ENCODE measurements at places on chromosomes 13 and 19.

DNA sequence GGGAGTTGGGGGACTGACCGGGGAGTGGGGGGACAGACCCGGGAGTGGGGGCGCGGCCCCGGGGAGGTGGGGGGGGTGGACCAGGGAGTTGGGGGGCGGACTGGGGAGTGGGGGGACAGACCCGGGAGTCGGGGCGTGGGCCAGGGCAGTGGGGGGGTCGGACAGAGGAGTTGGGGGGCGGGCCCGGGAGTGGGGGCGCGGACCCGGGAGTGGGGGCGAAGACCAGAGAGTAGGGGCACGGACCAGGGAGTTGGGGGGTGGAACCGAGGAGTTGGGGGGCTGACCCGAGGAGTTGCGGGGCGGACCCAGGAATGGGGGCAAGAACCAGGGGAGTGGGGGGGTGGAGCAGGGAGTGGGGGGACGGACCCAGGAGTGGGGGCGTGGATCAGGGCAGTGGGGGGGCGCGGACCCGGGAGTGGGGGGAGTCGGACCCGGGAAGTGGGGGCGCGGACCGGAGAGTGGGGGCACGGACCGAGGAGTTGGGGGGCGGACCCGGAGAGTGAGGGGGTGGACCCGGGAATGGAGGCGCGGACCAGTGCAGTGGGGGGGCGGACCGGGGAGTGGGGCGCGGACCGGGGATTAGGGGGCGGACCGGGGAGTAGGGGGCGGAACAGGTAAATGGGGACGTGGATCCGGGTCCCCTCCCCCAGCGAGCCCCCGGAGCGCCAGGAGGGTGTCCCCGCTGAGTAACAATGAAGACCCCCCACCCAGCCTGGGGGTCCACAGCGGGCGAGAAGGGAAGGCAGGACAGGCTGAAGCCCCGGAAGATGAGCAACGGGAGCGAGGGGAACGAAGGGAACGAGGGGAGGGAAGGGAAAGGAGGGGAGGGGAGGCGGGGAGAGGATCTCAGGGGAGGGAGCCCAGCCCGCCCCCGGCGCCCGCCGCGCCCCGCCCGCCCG is 589 bp downstream of the R3HDM4 start:
- DNase-seq, result no peak

DNA sequence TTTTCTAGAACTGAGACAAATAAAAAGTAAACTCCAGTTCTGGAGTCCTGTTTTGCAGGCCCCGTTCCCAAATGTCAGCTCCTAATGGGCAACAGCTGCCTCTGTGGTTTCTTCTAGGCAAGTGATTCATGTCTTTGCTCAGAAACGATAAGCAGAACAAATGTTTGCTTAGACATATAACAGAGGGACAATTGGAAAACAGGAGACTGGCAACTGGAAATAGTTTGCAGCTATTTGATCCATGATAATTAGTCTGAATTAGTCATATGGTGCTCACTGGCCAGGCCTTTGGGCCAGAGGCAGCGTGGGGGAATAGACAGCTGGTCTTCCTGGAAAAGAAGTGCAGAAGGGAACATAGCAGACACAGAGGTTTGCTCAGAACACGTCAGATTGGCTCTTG is 29.2 kb upstream of the TSHZ3 start:
- no peak for DNase-seq

DNA sequence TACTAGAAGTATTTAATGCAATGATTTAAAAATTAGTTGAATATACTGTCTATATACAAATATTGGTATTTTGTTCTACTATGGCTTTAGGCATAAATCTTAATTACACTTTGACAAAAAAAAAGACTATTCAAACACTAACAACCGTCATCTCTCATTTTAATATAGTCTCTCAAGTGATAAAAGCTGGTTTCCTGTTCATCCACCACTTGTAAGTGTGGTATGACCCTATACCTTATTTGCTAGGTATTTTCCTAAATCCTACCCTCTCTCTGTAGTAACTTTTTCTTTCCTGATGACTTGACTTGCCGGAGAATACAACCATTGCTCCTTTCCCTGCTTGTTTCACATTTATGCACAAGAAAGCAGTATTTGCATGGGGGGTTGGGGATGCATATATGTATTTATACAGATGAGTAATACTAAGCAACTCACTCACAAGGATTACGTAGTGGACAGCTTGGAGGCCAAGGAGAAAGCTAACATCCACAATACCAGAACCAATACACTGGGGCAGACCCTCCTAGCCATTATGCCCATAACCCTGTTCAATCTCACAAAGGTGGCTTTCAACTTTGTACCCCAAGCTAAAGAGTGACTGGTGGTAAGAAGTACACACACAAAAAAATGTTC is 12.7 kb upstream of the EFNB2 start:
- no peak for DNase-seq

DNA sequence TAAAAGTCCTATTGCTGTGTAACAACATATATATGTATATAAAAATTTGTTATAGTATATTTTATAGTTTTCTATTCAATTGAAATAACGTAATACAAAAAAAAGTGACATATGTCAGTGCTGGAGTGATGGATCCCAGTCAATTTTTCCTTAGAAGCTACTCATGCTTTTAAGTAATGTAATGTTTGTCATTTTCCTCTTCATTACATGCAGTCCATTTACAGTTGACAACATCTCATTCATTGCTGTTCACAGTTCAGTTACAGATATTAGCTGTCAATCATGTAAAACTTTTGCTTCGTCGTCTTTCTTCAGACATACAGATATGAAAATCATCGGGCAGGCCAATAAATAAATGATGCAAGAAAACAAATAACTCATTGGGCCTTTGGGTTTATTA is 525.1 kb upstream of the PRR20A start:
- DNase-seq, result no peak

DNA sequence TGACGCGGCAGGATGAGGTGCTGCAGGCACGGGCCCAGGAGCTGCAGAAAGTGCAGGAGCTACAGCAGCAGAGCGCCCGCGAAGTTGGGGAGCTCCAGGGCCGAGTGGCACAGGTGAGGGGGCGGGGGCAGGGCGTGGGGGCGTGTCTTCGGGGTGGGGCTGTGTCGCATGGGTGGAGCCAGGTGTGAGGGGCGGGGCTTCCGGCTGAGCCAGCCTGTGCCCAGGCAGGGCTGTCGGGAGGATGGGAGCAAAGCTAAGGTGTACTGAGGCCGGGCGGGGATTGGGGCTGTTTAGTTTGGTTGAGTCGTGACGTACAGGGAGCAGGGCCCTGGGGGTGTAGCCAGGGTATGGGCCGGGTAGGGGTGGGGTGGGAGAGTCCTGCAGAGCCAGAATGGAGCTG is 62.3 kb downstream of the KCNC3 start:
- DNase-seq, result no peak

DNA sequence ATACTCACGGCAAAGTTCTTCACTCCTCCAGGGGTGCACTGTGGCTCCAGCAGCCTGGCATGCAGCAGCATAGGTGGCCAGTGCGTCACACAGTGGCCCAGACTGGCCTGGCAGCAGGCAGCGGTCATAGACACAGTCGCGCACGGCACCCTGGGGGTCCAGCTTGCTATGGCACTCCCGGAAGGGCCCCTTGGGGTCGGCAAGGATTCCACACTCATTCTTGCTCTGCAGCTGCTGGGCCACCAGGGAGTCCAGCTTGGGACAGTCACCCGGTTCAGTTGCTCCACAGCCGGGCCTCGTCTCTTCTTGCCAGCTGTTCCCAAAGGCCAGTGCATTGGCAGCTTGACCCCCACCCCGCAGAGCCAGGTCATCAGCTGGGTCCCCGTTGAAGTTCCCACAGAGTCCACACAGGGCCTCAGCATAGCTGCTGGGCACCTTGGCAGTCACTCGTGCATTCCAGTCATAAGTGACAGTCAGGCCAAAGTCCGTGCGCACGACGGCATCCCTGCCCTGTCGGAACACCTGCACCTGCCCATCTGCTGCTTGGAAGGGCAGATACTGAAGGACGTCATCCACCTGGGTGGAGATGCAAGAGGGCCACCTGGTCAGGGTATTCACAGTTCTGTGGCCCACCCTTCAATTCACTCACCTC is 20.6 kb downstream of the FCGBP start:
- DNase-seq, result no peak

GRCh38 chr19:7391218-7391670 is 42.5 kb downstream of the ARHGEF18 start:
- no peak for DNase-seq

GRCh38 chr19:8423817-8424223 is 10.7 kb downstream of the MARCHF2 start:
- no peak for DNase-seq

GRCh38 chr13:80337288-80338081 is 3.4 kb downstream of the SPRY2 start:
- DNase-seq, result no peak

- no peak for DNase-seq
Measured at GRCh38 chr13:53250272-53250875, 221.8 kb downstream of the OLFM4 start.

- no peak for DNase-seq
Measured at GRCh38 chr19:1590641-1591397, 1.8 kb downstream of the MBD3 start.

GRCh38 chr13:30371649-30372265 is 50.5 kb upstream of the UBE2L5 start:
- DNase-seq, result peak; percentile 60

DNA sequence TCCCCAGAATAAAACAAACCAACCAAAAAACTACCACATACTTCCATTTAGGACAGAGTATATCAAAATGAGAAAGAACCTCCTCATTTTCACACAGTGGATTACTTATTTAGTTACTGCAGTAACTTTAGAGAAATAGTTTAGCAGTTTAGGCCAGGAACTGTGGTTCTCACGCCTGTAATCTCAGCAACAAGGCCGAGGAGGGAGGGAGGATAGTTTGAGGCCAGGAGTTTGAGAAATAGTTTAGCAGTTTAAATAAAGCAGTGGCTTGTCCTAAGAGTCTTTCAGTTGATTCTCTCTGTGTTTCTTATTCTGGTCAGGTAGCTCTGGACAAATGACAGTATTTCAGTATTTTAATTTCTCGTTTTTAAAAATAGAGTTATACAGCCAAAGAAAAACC is 9.4 kb downstream of the HMGB1 start:
- no peak for DNase-seq

GRCh38 chr19:7916955-7917266 is 2.3 kb downstream of the TGFBR3L start:
- no peak for DNase-seq

DNA sequence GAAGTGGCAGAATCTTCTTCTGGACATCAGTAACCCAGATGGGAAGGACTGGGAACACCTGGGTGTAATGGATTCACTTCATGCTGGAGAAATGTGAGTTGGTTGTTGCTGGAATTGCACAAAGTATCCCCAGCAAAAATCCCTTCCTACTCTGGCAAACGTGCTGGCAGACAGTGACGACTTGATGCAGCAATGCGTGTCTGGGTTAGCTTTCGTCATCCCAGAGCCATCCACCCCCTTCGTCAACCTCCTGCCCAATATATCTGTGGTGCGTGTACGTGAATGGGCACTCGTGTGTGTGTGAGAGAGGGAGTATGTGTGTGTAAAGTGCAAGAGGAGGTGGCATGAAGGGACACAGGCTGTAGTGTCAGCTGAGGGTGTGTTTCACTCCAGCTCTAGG is 70.9 kb downstream of the TM9SF2 start:
- DNase-seq, result no peak

GRCh38 chr13:24233351-24233901 is 72.9 kb downstream of the SPATA13 start:
- no peak for DNase-seq

GRCh38 chr13:66415444-66415843 is 814.7 kb downstream of the PCDH9 start:
- no peak for DNase-seq

GRCh38 chr13:29844441-29844840 is 6.0 kb downstream of the UBL3 start:
- DNase-seq, result no peak

GRCh38 chr13:53520132-53520531 is 491.5 kb downstream of the OLFM4 start:
- DNase-seq, result no peak

- DNase-seq, result peak; percentile 74
Measured at GRCh38 chr19:41871573-41872383, 5.3 kb upstream of the CD79A start.

DNA sequence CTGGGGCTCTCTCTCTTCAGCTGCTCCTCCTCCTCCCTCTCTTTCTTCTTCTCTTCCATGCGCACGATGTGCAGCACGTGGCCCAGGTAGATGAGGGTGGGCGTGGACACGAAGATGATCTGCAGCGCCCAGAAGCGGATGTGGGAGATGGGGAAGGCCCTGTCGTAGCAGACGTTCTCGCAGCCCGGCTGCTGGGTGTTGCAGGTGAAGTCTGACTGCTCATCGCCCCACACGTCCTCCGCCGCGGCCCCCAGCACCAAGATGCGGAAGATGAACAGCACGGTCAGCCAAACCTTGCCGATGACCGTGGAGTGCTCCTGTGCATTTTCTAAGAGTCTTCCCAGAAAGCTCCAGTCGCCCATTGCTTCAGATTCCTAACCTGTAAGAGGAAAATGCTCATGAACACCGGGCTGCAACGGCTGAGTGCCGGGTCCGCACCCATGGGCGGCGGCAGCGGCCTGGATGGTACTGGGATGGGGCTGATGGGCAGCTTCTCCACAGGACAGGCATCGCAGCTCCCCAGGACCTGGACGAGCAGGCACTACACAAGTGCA is 17.8 kb downstream of the GJA3 start:
- DNase-seq, result no peak

DNA sequence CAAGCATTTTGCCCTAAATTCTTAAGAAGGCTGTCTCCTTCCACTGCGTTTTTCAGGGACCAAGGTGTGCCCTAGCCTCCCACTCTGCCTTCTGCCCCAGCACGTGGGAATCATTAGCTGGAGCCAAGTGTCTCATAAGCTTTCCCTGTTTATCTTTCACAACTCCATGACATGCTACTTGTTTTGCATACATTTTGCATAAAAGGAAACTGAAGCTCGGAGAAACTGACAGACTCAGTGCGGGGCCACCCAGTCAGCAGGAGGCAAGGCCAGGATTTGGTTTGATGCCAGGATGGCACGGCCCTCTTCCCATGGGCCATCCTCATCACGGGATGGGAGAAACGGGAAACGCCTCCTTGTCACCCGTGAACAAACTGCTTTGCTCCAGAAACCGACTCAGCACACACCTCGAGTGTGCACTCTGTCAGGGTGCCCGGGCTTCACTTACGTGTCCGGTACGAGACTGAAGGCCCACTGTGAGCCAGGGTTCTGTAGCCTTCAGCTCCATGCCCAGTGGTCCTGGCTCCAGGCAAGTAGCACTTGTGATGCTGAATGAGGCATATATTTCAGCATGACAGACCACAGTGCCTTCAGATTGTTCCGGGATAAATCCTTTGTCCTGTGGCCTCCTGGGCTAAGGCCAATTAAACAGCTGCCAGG is 9.6 kb downstream of the CEBPA start:
- no peak for DNase-seq

GRCh38 chr19:40763963-40764362 is 11.4 kb upstream of the MIA start:
- DNase-seq, result no peak

Measured in activated T-helper 2 cell treated with anti-CD3 and anti-CD28 coated beads, Interferon-gamma antibody, Interleukin-2, Interleukin-4, amounts not matched to agents 10 μg/mL and 5 μg/mL and 100 μg/mL, durations not matched to agents 14 hours and 24 hours and 36 hours (primary cell).